Central memory CD4-positive, alpha-beta T cell (primary cell): ENCODE measurements at places on chromosomes 11 and 22.

DNA sequence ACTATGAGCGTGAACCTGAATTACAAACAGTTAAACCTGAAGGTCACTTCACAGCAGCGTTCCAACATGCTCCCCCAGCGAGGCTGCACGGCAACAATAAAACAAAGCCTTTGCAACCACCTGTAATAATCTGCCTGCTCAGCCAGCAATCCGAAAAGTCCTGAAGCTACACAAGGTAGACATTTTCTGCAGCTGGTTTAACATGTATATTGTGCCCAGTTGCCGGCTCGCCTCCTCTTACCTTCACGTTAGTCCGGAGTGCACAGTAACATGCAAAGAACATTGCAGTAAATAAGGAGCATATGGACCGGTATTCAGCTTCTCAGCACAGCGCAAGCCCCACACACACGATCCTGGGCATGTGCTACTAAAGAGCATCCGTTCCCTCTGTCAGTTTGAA is 704.3 kb downstream of the DLG2 start:
- no peak for DNase-seq

DNA sequence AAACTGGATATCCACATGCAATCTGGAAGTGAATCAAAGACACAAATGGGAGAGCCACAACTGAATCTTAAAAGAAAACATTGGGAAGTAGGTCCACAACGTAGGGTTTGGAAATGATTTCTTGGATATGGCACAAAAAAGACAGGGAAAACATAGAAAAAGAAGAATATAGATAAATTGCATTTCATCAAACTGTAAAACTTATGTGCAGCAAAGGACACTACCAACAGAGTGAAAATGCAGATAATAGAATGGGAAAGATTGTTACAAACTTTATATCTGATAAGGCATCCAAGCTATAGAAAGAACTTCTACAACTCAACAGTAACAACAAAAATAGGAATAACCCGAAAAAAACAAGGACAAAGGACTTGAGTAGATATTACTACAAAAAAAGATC is 89.6 kb downstream of the ZNF280B start:
- DNase-seq: no peak

GRCh38 chr22:19643448-19644313 is 70.6 kb upstream of the SEPTIN5 start:
- DNase-seq: no peak

- no peak for DNase-seq
Observed at GRCh38 chr11:104015649-104016415, 20.6 kb upstream of the DDI1 start.

DNA sequence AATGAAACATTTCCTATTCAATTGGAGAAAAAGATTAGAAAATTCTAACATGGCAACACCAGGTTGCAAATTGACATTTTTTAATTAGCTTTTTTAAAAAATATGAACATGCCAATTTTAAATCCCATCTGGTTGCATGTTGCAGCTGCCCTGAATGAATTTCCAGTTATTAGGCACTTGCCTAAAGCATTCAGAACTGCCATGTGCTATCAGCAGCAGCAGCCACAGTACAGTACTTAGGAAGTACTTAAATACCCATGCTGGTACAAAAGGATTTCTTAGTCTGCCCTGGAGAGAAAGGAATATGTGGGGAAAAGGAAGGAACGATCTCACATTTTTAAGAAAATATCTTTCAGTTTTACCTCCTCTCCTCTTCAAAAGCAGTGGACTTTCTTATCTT is 46.2 kb downstream of the FAM168A start:
- no peak for DNase-seq

GRCh38 chr11:3609416-3610265 is 32.2 kb downstream of the ART5 start:
- peak; percentile 17 for DNase-seq

DNA sequence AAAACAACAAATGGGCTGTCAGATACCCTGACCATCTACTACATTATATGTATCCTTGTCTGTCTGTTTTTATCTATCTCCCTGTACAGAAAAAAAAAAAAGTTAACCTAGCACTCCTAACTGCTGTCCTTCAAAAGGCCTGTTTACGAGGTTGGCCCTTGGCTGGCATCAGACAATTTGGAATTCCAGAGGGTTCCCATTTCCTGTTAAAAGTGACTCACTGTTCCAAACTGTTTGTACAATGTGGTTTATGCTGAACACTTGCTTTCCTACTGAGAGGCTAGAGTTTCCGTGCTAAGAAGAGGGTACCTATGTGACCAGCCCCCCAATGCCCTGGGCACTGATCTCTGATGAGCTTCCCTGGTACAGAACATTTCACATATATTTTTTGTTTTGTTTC is 65.9 kb upstream of the HMGXB4 start:
- no peak for DNase-seq

DNA sequence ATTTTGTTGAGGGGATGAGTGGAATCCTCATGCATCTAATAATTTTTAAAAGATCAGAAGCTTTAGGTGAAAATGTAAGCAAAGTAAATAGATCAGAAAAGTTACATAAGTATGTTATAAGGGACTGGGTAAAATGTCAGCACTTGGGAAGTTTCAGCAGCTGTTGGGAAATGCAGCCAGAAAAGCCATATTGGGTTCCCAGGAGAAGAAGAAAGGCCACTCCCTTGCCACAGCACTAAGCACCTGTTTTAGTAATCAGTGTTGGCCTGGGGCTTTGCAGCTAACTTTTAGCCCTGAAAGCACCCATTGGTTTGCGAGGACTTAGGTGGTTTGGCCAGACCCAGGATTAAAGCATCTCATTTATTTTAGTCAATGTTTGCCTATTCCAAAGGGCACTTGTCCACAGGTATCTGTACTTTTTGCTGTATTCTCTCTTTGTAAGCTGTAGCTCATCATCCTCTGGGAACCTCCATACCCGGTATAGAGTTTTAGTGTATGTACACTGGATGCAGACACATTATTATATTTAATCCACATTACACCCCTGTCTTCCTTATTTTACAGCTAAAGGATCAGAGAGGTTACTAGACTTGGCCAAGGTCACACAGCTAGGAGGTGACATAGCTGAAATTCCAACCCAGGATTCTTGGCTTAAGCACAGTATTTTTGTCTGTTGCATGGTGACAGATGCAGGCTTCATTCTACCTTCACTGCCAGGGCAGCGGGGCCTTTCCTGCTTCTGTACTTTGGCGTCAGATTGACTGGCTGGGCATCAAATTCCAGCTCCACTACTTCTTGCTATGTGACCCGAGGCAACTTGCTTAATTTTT is 127.7 kb upstream of the SESN3 start:
- no peak for DNase-seq

DNA sequence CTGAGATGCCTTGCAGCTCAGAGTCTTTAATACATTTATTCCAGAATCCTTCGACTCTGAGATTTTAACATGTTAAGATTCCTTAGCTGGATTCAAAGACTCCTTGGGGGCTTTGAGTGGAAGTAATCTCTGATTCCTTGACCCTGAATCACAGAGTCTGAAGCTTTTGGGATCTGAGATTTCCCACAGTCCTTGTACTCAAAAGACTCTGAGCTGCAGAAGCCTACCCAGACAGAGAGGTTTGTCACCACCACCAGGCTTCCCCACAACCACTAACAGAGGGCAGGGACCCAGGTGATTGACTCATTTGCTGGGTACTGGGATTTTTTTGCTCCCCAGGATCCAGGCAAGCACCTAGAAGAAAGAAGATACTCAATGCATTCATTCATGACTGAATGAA is 1.4 kb upstream of the SERPINH1 start:
- DNase-seq: no peak

- DNase-seq: no peak
Observed at GRCh38 chr22:49503896-49504521, 323.7 kb downstream of the BRD1 start.

GRCh38 chr11:111344032-111344431 is 35.0 kb downstream of the POU2AF1 start:
- DNase-seq: no peak

- DNase-seq: no peak
Observed at GRCh38 chr11:95229199-95229992, 1.6 kb downstream of the SESN3 start.

DNA sequence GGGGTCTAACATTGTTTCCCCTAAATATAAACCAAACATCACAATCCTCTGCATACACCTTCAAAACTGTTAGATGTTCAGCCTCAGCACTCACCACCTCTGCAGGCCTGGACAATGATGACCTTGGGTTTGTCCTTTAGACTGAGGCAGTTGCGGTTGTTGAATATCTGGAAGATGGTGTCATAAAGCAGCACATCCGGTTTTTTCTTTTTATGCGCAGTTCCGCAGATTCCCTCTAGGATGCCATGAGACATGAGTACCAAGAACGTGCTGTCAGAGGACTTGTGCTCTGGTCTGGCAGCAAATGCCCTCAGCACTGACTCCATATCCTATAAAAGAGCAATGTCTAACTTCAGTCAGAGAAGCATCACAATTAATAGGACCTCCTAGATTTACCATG is 22.8 kb downstream of the CASP5 start:
- no peak for DNase-seq

DNA sequence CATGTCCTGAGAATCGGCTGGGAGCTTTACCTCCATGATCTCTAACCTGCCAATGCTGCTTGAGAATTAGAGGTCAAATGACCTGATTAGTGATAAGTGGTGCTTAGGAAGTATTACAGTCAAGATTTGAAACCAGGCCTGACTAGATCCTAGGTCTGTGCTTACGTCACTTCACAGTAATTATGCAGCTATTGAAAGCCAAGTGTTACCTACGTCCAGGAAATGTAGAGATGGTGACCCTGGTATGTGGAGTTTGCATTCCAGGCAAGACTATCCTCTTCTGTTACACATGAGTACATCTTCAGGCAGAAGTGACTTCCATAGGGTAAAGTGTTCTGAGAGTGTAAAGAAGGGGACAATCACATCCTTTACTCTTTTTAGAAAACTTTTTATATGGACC is 530.4 kb upstream of the TENM4 start:
- DNase-seq: no peak

DNA sequence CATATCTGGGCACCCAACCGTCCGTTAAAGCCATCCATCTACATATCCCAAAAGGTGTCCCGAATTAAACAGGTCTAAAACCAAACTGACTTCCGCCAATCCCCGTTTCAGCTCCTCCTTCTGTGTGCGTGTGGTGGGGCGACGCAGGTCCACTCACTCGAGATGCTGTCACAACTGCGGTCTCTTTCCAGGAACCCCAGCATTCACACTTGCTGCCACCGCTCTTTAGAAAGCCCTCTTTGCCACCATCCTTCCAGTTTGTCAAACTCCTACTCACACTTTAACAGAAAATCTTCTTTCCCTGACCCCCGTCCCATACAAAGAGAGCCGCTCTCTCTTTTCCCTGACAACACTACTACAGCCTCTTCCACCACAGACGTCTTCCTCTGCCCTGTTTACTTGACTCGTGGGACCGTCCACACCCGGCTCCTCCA is 467 bp downstream of the ESS2 start:
- peak; percentile 27 for DNase-seq

DNA sequence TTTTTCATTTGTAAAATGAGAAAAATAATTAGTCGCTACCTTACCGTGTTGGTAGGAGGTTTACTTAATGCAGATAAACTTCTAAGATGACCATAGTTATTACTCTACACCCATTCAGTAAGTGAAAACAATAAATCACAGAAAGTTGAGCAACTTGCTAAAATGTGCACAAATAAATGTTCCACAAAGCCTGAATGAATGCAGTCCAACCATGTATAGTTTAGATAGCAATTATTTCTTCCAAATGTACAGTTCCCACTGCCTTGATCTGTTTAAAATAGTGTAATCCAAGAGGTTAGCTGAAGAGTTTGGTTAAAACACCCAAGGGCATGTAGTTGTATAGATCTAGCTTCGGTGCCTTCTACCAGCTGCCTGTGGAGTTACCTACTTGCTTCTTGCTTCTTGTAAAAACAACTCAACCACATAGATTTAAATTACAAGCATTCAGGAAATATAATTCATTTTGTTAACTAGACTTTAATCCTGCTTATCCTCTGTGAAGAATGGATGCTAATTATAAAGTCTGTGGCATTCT is 106.3 kb upstream of the CARD18 start:
- DNase-seq: no peak

DNA sequence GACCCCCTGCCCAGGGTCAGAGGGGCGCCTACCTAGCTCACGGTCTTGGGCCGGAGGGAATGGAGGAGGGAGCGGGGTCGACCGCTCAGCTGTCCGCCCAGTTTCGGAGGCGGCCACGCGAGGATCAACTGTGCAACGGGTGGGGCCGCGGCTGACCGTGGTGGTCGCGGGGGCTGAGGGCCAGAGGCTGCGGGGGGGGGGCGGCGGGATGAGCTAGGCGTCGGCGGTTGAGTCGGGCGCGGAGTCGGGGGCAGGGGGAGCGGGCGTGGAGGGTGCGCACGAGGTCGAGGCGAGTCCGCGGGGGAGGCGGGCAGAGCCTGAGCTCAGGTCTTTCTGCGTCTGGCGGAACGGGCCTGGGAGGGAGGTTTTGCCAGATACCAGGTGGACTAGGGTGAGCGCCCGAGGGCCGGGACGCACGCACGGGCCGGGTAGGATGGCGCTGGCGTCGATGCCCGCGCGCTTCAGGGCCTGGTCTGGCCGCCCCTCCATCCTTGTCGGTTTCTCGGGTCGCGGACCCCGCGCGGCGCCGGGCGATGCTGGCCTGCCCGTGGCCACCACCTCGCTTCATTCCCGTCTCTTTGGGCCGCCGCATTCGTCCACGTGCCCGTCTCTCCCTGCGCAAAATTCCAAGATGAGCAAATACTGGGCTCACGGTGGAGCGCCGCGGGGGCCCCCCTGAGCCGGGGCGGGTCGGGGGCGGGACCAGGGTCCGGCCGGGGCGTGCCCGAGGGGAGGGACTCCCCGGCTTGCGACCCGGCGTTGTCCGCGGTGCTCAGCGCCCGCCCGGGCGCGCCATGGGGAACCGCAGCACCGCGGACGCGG is at the start of gene DRD4:
Gene DRD4 (plus strand): TSS at position 759 of the 822 bp plus-strand sequence. CDS start 36 bp downstream, at position 795.
- no peak for DNase-seq

DNA sequence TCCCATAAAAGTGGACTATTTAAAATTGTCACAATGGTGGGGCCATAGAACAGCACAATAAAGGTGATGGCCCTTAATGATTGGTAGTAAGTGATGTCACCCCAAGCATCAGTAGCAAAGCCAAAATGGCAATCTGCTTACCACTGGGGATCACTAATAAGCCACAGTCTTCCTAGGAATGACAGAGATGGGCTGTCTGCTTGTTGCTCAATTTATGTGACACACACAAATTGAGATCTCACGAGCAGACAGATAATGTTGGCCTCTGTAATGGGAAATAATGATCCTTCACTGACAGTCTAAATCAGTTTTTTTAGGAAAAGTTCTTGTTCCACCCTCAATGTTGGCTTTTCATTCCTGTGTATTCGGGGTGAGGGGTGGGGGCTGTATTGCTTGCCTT is 515.1 kb downstream of the BRD1 start:
- no peak for DNase-seq

DNA sequence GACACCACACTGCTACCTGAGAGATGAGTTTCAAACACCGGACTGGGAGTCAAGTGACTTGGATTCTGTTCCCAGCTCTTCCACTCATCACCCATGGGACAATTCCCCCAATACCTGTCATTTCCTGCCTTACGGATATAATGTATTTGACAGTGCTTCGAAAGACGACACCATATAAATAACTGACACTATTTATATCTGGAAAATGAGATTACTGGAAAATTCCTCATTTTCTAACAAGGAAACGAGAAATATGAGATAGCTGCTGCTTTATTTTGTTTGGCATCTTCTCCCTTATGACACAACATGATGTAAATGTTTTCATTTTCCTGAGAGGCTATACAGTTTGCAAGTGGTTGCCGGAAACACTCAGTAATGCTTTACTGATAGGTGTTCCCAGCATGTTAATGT is 8.6 kb downstream of the HSCB start:
- DNase-seq: no peak
